Stimulated activated CD4-positive, alpha-beta T cell treated with anti-CD3 and anti-CD28 coated beads, Interleukin-2, amount 100 ng/mL, for 24 hours (primary cell): ENCODE measurements at places on chromosomes 1 and 21.
A peak's percentile ranks its signal among the peaks of the same experiment; 100 is the strongest.

DNA sequence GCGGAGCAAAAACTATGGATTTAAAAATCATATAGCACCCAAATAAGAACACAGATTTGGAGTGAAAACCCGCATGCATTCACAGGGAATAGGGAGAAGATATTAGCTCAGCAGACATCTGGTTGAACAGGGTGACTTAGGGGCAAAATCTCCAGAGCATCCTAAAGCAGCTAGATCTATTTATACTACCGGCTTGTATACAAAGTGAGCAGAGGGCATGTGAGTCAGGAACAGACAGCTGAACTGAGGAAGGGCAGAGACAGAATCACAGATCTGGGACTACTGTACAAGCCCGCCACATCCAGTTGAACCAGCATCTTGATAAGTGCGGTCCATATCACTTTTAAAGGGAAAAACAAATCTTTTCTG is 35.2 kb upstream of the EXOSC10 start:
- no peak for DNase-seq

DNA sequence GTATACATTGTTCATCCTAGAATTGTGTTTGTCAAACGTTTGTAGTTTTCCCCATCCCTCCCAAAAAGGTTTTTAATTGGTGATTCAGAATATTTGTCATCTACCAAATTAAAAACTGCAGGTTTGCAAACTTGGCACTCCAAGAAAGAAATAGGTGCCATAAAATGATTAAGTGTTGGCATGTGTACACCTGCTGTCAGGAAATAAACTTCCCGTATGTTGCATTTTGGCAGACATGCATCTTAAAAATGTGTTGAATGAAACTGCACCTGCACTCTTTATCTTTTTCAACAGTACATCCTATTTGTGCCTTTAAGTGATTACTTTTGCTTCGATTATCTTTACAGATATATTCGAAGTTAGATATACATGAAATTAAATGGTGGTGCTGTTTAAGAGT is 7.3 kb downstream of the B3GALT2 start:
- no peak for DNase-seq

GRCh38 chr1:63448731-63449246 is 74.2 kb downstream of the ITGB3BP start:
- DNase-seq: no peak

GRCh38 chr1:236872075-236872666 is 77.1 kb downstream of the MTR start:
- no peak for DNase-seq

- DNase-seq: no peak
Measured at GRCh38 chr1:28273216-28273860, 14.0 kb downstream of the SESN2 start.

DNA sequence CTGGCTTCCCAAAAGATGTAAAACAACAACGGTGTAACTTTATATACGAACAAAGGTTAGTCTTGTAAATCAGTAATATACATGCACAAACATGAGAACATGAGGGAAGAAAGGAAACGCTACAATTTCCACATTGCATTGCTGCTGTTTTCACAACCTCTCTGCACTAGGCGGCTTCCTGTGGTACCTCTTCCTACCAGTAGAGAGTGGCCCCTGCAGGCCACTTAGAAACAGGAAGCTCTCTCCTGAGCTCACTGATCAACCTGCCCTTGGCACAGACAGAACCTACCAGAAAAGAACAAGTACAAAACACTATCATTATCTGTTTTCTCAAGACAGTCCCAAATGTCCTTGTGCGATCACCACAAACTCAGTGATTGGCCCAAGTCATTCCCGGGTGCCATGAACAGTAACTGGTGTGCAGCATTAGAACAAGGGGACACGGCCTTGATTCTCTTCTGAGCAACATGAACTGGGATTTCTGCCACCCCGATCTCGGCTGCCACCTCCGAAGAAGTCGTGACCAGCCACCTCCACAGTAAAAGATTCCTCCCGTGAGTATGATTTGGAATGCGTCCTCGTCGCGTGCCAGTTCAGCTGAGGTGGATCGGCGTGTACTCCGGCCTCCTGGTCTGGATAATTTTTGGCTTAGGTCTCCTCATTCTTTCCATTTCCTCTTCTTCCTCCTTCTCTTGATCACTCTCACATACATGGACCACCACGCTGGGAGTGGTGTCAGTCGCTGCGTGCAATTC is 5.7 kb upstream of the KCNE1 start:
- DNase-seq: peak; percentile 13

DNA sequence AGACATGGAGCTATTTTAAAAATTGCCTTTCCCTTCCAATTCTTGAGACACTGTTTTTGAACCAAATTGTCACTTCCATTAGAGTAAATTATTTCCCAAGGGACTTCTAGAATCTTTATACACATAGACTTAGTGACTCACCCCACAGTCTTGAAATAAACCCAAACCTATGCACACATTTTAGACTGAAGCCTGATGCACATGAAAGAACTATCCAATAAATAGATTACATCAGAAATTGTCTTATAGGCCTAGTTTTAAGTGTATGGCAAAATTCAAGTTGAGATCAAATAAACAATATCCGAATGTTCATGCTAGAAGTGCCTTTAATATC is 32.2 kb upstream of the ZNF326 start:
- no peak for DNase-seq

- no peak for DNase-seq
Measured at GRCh38 chr21:43652616-43653015, 6.7 kb downstream of the HSF2BP start.

DNA sequence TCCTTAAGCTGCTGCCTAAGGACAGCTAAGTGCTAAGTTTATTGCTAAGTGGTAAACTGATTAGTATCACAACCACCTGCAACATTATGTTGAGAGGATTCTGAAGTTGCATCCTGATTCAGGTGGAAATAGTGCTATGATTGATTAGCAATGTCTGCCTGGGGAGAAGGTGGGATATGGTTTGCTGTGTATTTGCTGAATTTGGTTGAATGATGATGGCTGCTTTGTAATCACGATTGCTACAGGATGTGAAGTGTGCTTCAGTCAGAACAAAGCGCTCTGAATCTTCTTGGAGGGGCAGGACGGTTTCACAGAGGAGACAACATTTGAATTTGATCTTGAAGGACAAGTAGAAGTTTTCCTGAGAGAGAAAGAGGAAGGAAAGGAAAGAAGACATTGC is 226.0 kb downstream of the ST6GALNAC3 start:
- DNase-seq: no peak

- no peak for DNase-seq
Measured at GRCh38 chr1:228338521-228339051, 68.0 kb downstream of the TRIM11 start.

DNA sequence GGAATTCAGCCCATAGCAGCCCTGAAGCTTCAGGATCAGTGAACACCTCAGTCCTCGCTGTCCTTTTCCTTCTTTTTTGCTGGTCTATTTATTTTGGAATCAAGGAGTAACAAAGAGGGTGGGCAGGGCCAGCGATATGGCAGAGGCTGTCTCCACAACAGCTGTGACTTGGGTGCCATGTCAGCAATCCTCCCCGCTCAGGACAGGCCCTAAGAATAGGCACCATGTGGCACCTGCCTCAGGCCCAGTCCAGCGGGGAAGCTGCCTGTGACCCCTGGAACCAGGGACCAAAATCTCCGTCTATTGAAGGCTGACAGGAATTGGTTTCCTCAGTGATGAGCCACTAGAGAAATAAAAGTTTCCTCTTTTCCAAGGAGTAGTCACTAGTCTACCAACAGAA is 58.6 kb upstream of the TNR start:
- no peak for DNase-seq

- no peak for DNase-seq
Measured at GRCh38 chr1:54850737-54851136, 36.3 kb downstream of the DHCR24 start.
